Spinal cord (tissue), 10 donors: ENCODE measurements at places on chromosomes 7 and 10. TPM values are rescaled to one million over a fixed set of nuclear protein-coding genes. Genes with fewer than 3 reads are reported as not detected.

GDF10 gene
- polyA plus RNA-seq, result 7.4 TPM

USP54 gene
- polyA plus RNA-seq, result 84.3 TPM

GLI3 gene
- polyA plus RNA-seq, result 8.7 TPM

CCDC146 gene
- 27.0 TPM for polyA plus RNA-seq

MTURN gene
- polyA plus RNA-seq, result 218 TPM

NAMPT gene
- 52.7 TPM for polyA plus RNA-seq

GRM8 gene
- polyA plus RNA-seq, result 19.2 TPM

ZFAND2A gene
- polyA plus RNA-seq, result 58.0 TPM

PIP gene
- not detected for polyA plus RNA-seq

EXOC6 gene
- polyA plus RNA-seq, result 16.5 TPM

ACSM6 gene
- 0.14 TPM for polyA plus RNA-seq

TLX1 gene
- not detected for polyA plus RNA-seq

CRTAC1 gene
- polyA plus RNA-seq, result 74.9 TPM

CCDC7 gene
- polyA plus RNA-seq, result 3.5 TPM

POLD2 gene
- polyA plus RNA-seq, result 115 TPM

SLC26A3 gene
- not detected for polyA plus RNA-seq

CALHM1 gene
- polyA plus RNA-seq, result 0.24 TPM

FAM149B1 gene
- 39.9 TPM for polyA plus RNA-seq

C7orf57 gene
- 4.5 TPM for polyA plus RNA-seq

ADRB1 gene
- 2.5 TPM for polyA plus RNA-seq

SPDYE1 gene
- 0.33 TPM for polyA plus RNA-seq

EIF3A gene
- polyA plus RNA-seq, result 91.5 TPM

OPN4 gene
- 0.17 TPM for polyA plus RNA-seq

EN2 gene
- polyA plus RNA-seq, result 0.22 TPM

PTF1A gene
- polyA plus RNA-seq, result 0.83 TPM

VAX1 gene
- not detected for polyA plus RNA-seq

GBX1 gene
- 5.1 TPM for polyA plus RNA-seq

CALN1 gene
- 23.7 TPM for polyA plus RNA-seq

FAM25C gene
- polyA plus RNA-seq, result not detected

BTBD16 gene
- polyA plus RNA-seq, result 1.8 TPM

LDB3 gene
- 3.1 TPM for polyA plus RNA-seq

CCL26 gene
- polyA plus RNA-seq, result not detected

SNX13 gene
- polyA plus RNA-seq, result 40.6 TPM

DYDC1 gene
- 0.38 TPM for polyA plus RNA-seq

LRMDA gene
- polyA plus RNA-seq, result 8.0 TPM

ASB10 gene
- 0.12 TPM for polyA plus RNA-seq

UFSP1 gene
- 2.5 TPM for polyA plus RNA-seq
